ENCODE measurements at places on chromosomes 11 and 22.

DNA sequence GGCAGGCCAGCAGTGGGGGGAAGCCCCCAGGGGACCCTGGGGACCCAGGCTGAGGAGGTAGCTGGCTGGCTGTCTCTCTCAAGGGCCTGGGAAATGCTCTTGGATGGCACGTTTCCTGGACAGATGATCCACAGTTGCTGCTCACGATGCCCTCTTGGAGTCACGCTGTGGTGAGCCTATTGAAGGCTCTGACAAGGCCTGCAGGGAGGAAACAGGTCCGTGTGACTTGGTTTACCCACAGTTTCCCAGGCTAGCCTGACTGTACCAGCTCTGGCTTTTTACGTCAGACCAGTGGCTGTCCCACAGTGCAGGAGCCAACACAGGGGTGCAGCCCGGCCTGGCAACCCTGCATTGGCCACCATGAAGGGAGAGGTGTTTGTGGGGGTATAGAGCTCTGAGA lies 29.2 kb upstream of the PPARA start:
- DNase-seq, result no peak

- no peak for DNase-seq
These were observed 66.4 kb downstream of the UBASH3B start for GRCh38 chr11:122721964-122722266.

- DNase-seq, result no peak
These were observed 1.2 kb upstream of the TYMP start for GRCh38 chr22:50530877-50531545.

- DNase-seq, result no peak
These were observed 11.0 kb upstream of the CERK start for GRCh38 chr22:46748908-46749675.

DNA sequence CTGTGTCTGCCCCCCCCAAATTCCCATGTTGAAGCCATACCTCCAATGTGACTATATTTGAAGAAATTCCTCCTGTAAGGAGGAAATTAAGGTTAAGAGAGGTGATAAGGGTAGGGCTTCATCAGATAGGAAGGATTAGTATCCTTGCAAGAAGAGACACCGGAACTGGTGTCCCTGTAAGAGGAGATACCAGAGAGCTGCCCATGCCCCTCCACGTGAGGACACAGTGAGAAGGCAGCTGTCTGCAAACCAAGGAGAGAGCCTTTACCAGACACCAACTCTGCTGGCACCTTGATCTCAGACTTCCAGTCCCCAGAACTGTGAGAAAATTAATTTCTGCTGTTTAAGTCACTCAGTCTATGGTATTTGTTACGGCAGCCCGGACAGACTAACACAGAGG lies 109.3 kb downstream of the ARFGAP2 start:
- DNase-seq, result no peak

- no peak for DNase-seq
These were observed 3.1 kb upstream of the TM7SF2 start for GRCh38 chr11:65108469-65109123.

- DNase-seq, result no peak
These were observed 91.4 kb downstream of the EFCAB6 start for GRCh38 chr22:43720716-43721115.

DNA sequence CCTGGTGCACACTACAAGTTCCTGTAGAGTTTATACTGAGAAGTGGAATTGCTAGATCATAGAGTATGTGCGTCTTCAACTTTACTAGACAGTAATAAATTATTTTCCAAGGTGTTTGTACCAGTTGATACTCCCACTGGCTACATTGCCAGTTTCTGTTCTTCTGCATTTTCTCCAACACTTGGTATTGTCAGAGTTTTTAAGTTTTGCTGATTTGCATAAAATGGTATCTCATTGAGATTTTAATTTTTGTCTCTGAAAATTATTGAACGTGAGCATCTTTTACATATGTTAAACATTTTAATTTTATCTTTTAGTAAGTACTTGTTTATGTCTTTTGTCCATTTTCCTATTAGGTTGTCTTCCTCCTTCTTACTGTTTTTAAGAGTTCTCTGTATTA lies 7.3 kb downstream of the TBCEL start:
- DNase-seq, result no peak

DNA sequence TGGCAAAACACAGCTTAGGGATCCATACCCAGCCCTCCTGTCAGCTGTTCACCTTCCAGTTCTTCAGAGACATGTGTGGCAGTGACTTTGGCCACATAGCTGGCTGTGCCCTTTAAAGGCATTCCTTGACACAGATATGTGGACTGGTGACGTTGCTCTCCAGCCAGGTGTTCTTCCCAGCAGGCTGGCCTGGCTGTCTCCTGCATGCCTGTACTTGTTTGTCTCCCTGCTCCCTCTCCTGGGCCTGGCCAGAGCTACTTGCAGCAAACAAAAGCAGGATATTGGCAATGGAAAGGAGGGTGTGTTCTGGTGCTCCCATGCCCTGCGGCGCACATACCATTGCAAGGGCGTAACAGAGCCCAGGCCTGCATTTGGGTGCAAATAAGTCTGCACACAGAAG lies 38.3 kb downstream of the PIK3IP1 start:
- DNase-seq, result no peak

- no peak for DNase-seq
These were observed 73.5 kb downstream of the COMMD9 start for GRCh38 chr11:36215693-36216060.

DNA sequence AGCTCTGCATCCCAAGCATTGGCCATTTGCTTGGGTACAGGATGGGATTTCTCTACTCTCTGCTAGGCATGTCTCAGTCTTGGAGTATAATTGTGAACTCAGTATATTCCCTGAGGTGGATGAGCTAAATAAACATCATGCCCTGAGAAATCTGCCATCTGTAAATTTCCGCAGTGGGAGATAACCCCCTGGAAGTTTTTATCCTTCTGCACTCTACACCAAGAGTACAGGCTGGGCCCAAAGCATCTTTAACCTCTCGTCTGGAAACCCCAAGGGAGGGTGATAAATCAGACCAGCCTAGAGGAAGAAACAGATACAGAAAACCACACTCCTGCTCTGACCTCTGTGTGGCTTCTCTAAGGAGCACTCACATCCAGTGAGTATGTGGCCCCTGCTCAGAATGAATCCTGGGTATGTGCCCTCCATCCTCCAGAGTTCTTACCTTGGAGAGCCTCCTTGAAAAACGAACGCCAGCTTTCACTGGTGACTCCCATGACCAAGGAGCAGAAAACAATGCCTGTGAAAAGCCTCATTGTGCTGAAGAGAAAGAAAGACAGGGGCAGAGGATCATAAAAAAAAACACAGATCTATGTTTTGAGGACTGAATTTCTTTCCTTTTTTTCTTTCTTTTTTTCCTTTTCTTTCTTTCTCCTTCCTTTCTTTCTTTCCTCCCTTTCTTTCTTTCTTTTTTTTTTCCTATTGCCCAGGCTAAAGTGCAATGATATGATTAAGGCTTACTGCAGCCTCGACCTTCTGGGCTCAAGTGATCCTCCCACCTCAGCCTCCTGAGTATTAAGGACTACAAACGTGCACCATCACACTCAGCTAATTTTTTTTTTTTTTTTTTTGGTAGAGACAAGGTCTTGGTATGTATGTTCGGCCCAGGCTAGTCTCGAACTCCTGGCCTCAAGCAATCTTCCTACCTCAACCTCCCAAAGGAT lies 938 bp downstream of the SAA4 start:
- DNase-seq, result no peak

DNA sequence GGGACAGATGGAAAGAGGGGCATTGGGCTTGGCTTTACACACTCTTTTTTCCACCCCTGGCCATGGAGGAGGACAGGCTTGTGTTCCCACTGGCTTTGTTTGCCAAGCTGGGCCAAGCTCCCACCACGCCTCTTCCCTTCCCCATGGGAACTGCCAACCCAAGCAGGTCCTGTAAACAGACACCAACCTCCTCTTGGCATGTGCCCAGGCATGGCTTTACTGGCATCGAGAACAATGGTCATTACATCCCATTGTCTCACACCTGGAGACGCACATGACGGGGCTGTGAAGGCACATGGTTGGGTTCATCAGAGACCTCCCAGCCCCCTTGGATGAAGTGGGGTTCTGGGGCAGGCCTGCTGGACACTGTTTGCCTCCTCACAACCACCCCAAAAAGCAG lies 11.7 kb downstream of the SEC14L3 start:
- no peak for DNase-seq

DNA sequence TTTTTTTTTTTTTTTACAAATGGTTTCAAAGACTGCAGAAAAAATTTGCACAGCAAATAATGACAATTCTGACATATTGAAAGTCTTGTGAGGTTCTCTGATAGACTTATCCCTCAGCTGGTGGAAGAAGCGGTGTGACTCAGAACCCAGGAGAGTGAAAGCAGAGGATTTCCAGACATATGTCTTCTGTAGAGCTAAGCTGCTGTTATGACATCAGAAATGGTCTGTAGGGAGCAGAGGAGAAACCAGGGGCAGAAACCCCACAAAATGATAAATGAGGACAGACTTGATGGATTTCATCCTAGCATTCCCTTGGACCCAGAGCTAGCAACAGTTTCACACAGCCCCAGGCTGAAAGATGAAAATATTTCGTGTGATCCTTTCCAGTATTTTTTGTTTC lies 582.6 kb downstream of the METTL15 start:
- DNase-seq, result no peak

- DNase-seq, result no peak
These were observed 37.5 kb upstream of the RTL6 start for GRCh38 chr22:44535362-44536095.

- DNase-seq, result no peak
These were observed 117.2 kb upstream of the NAV2 start for GRCh38 chr11:19595499-19595839.

- no peak for DNase-seq
These were observed 3.5 kb downstream of the H19 start for GRCh38 chr11:1994121-1994520.

DNA sequence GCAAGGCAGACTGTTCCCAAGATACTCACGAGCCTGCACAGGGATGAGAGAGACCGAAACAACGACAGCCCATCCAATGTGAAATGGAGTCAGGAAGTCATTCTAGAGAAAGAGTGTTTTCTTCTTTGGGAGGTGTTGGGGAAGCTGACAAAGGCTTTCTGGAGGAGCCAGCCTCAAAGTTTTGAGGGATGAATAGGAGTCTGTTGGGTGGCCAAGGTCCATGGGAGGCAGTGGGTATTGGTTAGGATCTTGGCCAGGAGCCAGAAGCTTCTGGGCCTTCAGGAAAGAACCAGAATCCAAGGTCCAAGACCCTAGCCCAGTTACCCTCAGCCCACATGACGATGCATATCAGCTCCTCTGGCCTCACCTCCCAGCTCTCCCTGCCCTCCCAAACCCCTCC lies 59.9 kb upstream of the SHISAL1 start:
- no peak for DNase-seq

DNA sequence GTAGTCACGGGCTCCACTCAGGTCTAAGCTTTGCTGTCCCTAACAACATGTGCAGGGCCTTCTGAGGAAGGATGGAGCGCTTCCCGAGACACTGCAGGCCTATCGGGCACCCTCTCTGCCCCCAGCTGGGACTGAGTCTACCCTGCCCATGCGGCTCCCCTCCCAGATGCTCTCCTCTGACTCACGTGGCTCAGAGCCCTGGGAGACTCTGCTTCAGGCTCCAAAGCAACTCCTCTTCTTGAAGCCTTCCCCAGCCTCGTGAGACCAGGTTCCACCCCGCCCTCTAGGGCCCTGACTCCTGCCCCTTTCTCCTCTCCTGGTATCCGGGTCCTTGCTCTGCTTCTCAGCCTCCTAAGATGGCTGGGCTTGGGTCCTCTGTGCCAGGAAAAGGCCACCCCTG lies 28.4 kb upstream of the ARFGAP3 start:
- no peak for DNase-seq

GRCh38 chr11:37110385-37110784 lies 512.3 kb upstream of the RAG2 start:
- no peak for DNase-seq

DNA sequence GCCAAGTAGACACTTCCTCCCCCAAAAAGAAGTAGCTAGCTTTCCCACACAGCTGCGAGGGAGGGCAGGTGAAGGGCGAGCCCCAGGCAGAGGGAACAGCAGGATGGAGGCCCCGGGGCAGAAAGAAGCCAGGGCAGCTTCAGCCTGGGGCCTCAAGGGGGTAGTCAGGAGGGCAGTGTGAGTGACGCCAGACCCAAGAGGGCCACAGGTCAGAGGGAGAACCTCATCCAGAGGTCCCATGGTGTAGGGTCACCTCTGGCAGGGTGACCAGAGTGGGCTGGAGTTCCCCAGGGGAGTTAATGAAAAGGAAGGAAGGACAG lies 9.2 kb downstream of the PRR5 start:
- DNase-seq, result no peak

DNA sequence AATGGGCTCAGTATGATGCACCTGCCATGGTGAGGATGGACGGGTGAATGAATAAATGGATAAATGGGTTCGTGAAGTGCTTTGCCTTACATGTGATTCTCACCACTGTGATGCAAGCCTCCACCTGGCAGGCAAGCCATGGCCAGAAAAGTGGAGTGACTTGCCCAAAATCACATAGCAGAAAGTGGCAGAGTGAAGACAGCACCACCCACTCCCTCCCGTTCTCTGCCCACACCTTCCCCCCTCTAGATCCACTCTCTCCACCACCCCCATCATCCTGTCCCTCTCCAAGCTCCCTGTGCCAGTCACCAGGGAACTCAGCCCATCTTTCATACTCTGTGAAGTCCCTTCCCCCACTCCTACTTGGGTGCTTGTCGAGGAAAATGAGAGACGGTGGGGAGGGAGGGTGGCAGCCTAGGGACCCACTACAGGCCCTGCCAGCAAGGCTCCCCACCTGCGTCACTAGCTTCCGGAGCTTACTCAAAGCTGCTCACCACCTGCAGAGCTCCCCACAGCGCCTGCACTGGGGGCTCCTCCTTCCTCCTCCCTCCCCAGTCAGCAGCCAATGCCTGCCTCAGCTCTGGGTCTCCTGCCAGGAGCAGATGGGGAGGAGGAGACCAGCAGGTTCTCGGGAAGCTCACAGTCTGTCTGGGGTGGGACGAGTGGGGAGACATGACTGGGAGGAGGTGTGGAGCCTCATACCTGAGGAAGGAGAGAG lies 82.3 kb downstream of the PDE2A start:
- DNase-seq, result peak; percentile 40
